CD4-positive, alpha-beta T cell treated with Interleukin-10 for 1 hour (primary cell): ENCODE measurements at places on chromosomes 3 and 15.
A peak's percentile ranks its signal among the peaks of the same experiment; 100 is the strongest.

DNA sequence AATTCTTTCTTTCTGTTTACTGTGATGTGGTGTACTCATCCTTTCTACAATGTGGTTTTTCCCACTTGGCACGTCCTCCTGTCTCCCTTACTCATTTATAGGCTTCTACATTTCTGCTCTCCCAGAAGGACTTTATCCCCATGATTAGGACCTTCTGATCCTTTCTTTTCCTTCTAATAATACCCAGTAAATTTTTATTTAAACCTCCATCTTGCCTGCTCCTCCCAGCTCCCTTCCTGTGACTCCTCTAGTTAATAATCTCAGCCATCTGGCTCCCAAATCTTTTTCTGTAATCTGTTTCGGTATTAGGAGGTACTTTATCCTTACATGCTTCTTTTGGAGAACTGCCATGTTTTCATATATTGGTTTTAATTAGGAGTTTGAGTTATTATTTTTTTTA lies 11.2 kb upstream of the P2RY1 start:
- DNase-seq = no peak

- no peak for DNase-seq
These were observed 16.7 kb upstream of the DPH6 start for GRCh38 chr15:35562641-35563040.

- DNase-seq = no peak
These were observed 69.4 kb downstream of the SCN10A start for GRCh38 chr3:38746641-38747040.

- peak; percentile 78 for DNase-seq
These were observed 115.9 kb downstream of the CBLB start for GRCh38 chr3:105752791-105753415.

- no peak for DNase-seq
These were observed 319.7 kb upstream of the KCNH8 start for GRCh38 chr3:18828637-18829036.

DNA sequence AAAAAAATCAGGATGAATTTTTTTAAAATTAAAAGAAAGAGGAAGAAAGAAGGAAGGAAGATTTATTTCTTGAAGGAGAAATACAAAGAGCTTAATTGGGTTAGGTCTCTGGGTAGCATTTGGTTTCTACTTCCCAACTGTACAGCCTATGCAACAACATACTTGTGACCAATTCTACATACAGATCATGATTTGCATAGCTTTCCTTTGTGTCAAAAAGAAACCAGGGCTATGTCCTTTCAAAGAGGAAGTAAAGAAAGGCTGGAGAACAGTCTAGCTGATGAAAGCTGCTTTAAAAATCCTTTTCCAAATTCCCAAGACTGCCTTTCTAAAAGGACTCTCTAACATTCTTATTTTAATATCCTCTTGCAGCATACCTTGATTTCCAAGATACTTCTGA lies 6.1 kb upstream of the HGD start:
- no peak for DNase-seq

GRCh38 chr15:36856339-36856973 lies 243.9 kb downstream of the MEIS2 start:
- DNase-seq = no peak

DNA sequence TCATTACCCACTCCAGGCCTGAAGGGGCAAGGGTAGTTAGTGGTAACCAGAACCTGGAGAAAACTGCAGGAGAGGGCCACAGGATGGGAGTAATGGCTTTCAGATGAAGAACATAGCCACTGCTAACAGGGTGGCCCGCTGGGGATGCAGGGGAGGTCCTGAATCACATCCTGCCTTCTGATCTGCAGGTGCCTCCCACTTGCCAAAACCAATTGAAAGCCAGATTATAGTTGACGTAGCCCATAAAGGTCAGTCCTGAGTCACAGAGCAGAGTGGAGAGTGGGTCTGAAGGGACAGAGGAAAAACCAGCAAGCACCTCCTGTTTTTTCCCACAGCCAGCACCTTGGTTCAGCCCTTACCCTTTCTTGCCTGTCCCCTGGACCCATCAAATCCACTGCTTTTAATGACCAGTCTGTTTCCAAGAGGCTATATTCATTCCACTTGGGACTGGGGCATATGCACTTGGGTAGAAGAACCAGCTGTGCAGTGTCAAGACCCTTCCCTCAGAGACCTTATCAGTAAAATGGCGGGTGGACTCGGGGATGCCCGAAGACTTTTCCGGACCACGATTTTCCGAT lies 646 bp upstream of the SLC35G2 start:
- peak; percentile 46 for DNase-seq

- no peak for DNase-seq
These were observed 107.1 kb upstream of the PTX3 start for GRCh38 chr3:157329551-157329950.

DNA sequence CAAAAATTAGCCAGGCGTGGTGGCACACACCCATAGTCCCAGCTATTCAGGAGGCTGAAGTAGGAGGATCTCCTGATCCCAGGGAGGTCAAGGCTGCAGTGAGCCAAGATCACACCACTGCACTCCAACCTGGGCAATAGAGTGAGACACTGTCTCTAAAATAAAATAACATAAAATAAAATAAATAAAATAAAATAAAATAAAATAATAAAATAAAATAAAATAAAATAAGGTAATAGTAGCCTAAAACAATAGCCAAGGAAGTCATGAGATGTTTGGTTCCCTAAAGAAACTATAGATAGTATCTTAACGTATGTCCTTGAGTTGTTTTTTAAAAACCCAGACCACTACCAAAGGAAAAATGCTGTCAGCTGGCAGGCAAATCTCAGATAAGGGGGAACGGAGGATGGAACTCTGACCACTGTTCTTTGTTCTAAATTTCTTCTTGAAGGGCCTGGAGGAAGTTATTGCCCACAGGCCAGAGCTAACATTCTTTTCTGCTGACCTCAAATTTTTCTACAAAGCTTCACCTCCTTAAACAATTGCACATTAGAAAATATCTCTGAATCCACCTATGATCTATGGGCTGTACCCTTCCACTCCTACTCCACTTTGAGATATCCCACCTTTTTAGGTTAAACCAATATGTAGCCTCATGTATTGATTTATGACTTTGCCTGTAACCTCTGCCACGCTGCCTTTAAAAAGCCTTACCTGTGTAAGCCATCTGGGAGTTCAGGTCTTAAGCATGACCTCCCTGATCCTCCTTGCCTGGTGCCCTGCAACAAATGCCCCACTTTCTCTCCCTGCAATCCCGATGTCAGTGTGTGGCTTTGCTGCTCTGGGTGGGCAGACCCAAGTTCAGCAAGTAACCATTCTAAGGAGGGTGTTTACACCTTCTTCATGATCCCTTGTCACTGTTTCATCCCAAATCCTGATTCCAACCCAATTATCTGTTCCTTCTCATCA lies 126.2 kb upstream of the BHLHE40 start:
- DNase-seq = no peak

- peak; percentile 66 for DNase-seq
These were observed 676 bp downstream of the TCF12 start for GRCh38 chr15:56919031-56919608.

DNA sequence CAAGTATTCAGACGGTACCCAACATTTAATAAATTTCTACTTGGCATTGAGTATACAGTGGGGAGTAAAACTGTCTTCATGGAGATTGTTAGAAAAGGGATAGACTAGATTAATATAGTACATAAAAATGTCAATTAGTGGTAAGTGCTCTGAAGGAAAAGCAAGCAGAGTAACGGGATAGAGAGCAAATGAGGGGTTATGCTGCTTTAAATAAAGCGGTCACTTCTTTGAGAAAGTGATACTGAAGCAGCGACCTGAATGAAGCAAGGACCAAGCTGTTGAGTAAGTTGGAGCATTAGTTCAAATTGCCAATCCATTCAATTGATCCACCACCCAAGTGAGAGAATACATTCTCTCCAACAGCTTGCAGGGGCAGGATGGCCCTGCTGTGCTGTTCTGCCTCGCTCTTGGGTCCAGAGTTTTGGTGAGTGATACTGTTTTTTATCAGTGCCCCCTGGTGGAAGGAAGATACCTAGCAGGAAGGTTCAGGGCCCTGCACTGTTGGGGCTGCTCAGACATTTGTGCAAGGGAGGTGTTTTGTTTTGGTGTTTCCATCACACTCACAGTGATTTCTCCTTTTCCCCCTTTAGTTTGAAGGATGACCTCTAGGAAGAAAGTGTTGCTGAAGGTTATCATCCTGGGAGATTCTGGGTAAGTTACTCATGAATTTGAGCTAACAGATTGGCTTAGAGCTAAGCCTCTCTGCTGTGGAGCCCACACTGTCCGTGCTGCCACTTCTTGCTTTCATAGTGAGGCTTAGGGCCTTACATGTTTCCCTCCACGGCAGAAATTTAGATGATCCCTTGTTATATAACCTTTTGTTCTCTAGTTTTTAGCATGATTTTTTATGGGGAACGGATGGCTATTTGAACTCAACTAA lies 69.0 kb downstream of the RAB7A start:
- DNase-seq = peak; percentile 85

GRCh38 chr3:177263615-177264368 lies 66.5 kb upstream of the TBL1XR1 start:
- DNase-seq = no peak

- DNase-seq = no peak
These were observed 144.7 kb downstream of the TPRG1 start for GRCh38 chr3:189316296-189317019.

DNA sequence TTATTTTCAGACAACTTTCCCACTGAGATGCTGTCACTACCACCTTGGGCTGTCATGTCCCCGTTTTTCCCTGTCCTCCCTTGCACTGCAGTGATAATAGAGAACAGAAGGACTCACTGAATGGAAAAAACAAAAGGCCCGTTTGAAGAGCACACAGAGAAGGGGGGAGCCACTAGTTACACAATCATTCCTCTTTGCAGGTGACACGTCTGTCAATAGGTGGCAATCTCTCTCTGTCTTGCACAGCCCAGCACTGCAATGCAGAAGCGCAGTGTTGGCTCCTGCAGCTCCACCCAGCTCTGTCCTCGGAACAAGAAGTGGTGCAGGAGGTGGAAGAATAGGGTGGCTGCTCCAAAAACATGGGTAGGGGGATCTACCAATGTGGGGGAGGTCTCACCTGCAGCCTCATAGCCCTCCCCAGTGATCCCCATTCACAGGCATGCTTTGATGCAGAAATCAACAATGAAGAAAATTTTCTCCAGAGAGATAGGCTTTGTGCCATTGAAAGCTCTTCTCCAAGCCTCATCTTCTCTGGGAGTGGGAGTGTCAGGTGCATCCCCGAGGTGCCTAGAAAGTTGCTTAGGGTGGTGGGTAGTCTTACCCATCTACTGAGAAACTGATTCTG lies 31.8 kb downstream of the FSTL1 start:
- DNase-seq = peak; percentile 31

- no peak for DNase-seq
These were observed 144.0 kb upstream of the IQSEC1 start for GRCh38 chr3:13217253-13217652.

- no peak for DNase-seq
These were observed 173.7 kb downstream of the CDIN1 start for GRCh38 chr15:36753173-36753572.

DNA sequence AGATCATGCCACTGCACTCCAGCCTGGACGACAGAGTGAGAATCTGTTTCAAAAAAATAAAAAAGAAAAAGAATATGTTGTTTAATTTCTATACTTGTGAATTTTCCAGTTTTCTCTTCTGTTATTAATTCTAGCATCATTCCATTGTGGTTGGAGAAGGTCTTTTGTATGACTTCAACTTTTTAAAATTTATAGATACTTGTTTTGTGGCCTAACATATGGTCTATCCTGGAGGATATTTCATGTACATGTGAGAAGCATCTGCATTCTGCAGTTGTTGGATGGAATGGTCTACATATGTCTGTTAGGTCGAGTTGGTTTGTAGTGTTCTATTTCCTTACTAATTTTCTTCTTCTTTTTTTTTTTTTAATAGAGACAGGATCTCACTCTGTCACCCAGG lies 35.6 kb downstream of the MAP1A start:
- DNase-seq = no peak

GRCh38 chr3:138032567-138032966 lies 22.6 kb downstream of the CLDN18 start:
- no peak for DNase-seq
